Brain microvascular endothelial cell (primary cell): ENCODE measurements at places on chromosomes 6 and 20.

DNA sequence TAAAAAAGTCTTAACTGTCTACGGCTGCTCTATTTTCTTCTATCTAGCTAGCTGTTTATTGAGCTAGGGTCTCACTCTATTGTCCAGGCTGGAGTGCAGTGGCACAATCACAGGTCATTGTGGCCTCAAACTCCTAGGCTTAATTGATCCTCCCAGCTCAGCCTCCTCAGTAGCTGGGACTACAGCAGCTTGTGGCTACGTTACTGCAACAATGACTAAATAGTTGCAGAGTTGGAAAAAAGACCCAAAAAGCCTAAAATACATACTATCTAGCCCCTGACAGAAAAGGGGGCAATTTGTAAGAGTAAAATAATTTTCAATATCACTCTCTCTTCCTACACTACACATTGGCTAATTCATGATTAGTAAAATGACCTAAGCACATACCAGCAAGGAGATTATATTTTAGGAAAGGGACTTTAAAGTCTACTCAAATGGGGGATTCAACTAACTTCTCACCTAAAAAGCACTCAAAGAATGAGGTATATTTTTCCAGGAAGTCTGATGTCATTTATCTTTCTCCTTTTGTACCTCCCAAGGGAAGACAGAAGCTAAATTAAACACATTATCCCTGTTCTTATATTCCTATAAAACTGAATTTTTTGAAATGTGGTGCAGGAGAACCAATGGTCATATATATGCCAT is 82.8 kb downstream of the ZMYND8 start:
- no peak for DNase-seq

DNA sequence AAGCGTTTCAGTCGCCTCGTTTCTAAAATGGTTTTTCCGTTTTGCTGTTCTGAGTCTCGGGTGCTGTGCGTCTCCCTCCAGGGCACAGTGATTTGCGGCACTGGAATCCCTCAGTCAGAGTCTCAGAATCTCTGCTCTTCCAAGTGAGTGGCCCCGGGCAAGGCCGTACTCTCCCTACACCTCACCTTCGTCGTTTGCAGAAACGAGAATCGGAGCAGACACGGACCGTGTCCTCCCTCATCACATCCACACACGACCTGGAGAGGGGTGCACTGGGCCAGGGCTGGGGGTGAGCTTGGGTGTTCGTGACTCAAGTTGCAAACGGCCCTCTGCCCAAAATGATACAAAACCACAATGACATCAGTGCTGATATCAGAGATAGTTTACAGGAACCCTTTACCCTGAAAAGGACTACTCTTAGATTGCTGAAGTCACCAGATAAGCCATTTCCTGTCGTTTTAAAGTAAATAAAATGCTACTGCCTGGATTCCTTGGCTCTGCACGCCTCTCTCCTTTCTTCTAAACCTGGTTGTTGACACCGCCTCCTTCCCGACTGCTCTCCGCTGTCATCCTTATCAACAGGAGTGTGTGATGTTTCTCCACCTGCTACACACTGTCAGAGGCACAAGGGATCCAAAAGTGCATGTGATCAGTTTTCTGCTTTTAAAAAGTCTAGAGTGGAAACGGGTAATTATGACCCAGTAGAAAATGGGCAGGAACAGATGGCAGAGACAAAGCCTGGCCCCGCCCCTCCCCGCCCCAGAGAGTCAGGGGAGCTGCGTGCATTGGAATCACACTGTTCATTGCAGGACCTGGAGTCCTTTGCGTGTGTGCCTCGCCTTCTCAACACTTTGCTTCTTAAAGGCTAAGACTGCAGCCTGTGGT is 38.4 kb downstream of the KIF25 start:
- peak; percentile 79 for DNase-seq

DNA sequence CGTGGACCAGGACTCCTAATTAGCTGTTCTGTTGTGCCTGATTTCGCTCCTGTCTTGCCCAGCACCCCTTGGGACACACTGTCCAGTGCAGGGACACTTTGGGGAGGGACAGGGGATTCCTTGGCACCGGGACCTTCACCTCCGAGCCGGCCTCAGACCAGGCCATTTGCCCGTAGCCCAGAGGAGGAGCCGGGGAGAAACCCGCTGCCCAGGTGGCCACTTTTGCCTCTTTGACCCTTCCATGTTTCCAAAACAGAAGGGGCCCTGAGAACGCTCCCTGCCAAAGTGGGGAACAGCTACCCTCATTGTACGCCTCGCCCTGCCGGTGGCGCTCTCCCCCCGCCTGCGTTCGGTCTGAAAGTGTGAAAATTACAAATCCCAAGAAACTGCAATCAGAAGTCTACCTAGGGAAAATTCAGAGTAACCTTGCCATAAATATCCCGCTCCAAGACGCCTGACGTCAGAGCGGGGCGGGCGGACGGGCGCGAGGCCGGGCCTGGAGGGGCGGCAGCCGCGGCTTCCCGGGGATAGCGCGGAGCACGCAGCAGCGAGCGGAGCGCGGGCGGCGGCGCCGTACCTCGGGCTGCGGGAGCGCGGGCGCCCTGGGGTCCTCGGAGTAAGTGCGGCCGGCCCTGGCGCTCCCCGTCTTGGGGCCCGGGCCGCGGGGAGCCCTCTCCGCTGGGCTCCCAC is at the start of gene DAAM2:
Gene DAAM2, plus strand, starts transcription at position 527 of the 690 bp plus-strand sequence. CDS start 63,927 bp downstream, outside the sequence.
- no peak for DNase-seq

DNA sequence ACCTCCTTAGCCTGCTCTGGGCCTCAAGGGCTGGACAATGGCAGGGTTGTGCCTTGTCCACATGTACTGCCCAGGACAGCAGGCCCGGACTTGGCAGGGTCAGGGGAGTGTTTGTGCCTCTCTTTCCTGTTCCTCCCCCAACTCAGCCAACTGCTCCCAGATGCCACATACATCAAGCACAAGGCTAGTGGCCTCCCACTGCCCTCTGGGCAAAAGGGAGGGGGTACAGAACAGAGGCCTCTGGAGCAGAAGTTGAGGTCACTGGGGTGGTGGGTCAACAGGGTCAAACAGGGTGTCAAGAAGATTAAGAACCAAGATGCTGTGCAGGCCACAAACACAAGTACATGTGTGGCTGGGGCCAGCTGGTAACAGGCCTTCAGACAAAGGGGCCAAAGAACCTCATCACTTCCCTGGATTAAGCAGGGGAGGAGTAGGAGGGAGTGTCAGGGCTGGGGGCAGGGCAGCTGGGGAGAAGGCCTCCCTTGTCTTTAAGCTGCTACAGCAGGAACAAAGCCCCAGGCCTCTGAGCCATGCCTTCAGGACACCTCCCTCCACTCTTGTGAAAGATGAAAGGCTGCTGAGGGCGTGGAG is 36.0 kb downstream of the KCNK5 start:
- no peak for DNase-seq

DNA sequence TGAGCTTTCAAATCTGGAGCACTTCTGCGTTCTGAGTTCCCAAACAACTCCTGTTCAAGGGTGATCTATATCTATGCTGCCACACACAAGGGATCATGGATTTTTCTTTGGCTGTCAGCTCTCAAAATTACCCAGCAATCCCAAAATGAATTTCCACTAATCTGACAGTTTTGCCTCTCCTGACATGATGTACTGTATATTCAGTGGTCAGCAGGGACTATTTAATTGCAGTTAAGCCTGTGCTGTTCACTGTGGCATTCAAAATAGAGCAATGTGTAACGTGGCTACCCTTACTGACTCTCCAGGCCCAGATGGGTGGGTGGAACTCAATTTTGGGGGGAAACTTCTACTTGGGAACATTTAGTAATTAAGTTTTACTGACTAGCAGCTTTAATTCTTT is 283.8 kb upstream of the TSHZ2 start:
- no peak for DNase-seq

DNA sequence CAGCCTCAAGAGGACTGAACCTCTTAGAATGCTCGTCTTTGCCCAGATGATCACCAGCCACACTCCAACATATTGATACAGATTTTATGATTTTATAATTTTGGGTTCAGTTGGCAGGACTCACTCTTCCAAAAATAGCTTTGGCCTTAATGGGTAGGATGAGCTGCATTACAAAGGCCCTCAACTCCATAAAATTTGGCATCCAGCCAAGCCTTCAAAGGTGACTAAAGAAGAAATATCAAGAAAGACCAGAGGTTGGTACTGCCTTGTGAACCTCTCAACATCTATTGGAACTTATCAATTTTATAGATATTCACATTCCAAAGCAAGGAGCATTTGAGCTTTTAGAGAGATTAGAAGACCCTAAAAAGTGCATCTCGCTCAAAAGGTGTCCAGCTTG is 48.4 kb upstream of the SNAP25 start:
- DNase-seq = no peak
